ENCODE measurements at places on chromosomes 13 and 19. TPM values are rescaled to one million over a fixed set of nuclear protein-coding genes. Genes with fewer than 3 reads are reported as not detected.

KLK12 gene
- not detected for total RNA-seq

KCNRG gene
- 5.9 TPM for total RNA-seq

ZNF560 gene
- total RNA-seq, result under 0.01 TPM

ZNF93 gene
- total RNA-seq, result 4.2 TPM

PTPRS gene
- total RNA-seq, result 6.5 TPM

TTC9B gene
- not detected for total RNA-seq

LILRB3 gene
- not detected for total RNA-seq

GRCh38 chr19:18444513-18444912, 6.6 kb upstream of the ISYNA1 start:
- no peak for DNase-seq

- no peak for DNase-seq
Measured at GRCh38 chr13:25902891-25903341, 148.9 kb downstream of the SHISA2 start.

GRCh38 chr13:64397701-64398100, 2832.4 kb downstream of the PCDH9 start:
- DNase-seq, result no peak

DNA sequence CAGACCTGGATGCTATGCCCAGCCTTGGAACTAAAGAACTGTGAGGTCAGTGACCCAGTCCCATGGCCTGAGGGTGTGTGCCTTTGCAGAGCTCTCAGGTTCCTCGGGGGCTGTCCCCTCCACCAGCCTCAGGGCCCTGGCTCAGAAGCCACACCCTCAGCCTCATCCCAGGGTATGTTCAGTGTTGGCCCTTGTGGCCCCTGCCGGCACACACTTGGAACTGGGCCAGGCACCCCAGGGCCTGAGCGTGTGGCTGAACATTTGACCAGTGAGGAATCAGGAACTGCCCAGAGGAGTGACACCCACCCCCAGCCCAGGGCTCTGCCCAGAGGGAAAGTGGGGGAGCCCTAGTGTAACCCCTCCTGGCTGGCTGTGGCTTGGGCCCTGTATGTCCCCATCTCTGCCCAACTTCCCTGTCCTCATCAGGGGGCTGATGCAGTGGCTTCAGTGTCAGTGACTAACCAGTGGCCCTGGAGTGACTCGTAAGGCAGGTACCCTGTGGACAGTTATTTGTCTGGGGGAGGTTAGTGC, 10.0 kb downstream of the NKPD1 start:
- no peak for DNase-seq

- no peak for DNase-seq
Measured at GRCh38 chr13:44347949-44348348, 25.7 kb upstream of the SERP2 start.

DNA sequence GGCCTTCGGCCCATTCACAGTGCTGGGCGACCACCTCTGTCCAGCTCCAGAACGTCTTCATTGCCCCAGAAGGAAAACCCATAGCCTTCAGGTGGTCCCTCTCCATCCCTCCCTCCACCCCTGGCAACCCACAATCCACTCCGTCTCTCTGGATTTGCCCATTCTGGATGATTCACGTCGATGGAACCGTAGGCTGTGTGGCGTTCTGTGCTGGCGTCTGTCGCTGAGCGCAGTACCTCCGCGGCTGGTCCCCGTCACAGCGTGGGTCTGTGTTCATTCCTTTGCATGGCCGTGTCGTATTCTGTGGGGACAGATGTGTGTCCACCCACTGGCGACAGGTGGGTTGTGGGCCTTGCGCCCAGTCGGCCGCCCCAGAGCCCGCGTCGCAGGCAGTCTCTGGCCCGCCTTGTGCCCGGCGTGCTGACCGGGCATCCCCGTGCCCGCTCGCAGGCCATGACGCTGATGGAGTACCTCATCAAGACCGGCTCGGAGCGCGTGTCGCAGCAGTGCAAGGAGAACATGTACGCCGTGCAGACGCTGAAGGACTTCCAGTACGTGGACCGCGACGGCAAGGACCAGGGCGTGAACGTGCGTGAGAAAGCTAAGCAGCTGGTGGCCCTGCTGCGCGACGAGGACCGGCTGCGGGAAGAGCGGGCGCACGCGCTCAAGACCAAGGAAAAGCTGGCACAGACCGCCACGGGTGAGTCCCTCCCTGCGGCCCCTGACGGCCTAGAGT, 10.1 kb downstream of the EPN1 start:
- DNase-seq, result no peak

- no peak for DNase-seq
Measured at GRCh38 chr19:18795540-18795939, 4.4 kb upstream of the COMP start.

DNA sequence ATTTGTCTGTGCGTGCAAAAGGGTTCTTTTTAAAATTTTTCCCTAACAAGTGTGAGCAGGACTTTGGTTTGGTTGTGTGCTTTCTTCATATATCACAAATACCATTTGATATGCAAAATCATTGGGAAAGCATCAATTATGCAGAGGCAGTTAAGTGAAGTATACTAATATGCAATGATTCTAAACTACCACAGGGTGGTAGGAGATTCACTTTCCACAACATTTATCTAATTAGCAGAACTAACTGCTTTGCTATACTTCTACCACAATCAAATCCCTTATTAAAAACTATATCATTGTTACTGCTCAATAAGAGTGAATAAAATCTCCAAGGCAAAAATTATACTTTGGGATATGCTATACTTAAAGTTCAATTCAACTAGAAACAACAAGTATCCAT, 2738.9 kb upstream of the PCDH20 start:
- DNase-seq, result peak; percentile 0

- no peak for DNase-seq
Measured at GRCh38 chr19:33350538-33351309, 22.8 kb upstream of the CEBPG start.

DNA sequence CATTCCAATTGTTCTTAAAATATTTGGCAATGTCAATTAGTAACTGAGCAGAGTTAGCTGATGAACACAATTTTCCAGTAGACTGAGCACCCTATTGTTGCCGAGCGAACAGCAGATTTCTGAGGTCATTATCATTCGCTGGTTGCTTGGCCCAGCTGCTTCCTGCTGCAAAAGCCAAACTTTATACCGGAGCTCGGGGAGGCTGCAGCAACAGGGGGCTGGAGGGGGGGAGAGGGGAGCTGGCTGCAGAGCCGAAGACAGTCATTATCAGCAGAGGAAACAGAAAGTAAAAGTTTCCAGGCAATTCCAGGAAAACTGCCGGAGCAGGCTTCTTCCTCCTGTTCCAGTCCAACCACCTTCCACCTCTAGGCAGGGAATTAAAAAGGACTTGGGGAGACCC, 77.9 kb downstream of the ZNF536 start:
- peak; percentile 16 for DNase-seq

GRCh38 chr13:67574320-67575233, 344.4 kb upstream of the PCDH9 start:
- DNase-seq, result peak; percentile 3

DNA sequence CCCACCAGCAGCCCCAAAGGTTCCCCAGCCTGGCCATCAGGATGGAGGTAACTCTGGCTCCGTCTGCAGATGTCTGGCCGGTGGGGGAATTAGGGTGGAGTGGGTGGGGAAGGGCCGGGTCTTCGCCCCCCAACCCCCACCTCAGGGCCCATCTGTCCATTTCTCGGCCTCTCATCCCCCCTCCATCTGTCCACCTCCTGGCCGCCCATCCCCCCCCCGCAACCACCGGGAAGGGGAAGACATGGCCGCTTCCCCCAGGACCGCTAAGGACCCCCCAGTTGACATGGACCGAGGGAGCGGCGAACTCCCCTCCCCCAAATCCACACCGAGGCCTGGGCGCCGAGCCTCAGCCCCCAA, 793 bp downstream of the LRFN1 start:
- DNase-seq, result no peak

- DNase-seq, result no peak
Measured at GRCh38 chr13:113359571-113359970, 4.4 kb downstream of the GRTP1 start.

DNA sequence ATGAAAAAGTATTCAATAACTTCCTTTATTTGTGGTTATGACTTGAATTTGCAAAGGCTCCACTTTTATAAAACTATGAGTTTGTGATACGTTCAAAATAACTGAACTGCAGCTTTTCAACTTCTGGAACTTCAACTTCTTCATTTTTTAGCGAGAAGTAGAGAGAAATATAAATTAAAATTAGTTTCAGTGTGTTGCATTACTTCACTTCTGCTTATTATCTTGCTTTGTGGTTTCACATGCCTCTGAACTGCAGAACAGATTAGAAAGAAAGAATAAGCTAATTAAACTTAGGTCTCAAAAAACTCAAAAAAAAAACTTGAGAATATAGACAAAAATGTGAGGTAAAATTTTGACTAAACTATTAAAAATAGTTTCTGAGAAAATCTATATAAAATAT, 1073.4 kb downstream of the PCDH17 start:
- DNase-seq, result no peak

GRCh38 chr13:84255226-84255797, 373.0 kb upstream of the SLITRK1 start:
- DNase-seq, result no peak

- no peak for DNase-seq
Measured at GRCh38 chr13:65631078-65631477, 1599.1 kb downstream of the PCDH9 start.

- peak; percentile 85 for DNase-seq
Measured at GRCh38 chr19:46748325-46749109, 2.3 kb upstream of the STRN4 start.

DNA sequence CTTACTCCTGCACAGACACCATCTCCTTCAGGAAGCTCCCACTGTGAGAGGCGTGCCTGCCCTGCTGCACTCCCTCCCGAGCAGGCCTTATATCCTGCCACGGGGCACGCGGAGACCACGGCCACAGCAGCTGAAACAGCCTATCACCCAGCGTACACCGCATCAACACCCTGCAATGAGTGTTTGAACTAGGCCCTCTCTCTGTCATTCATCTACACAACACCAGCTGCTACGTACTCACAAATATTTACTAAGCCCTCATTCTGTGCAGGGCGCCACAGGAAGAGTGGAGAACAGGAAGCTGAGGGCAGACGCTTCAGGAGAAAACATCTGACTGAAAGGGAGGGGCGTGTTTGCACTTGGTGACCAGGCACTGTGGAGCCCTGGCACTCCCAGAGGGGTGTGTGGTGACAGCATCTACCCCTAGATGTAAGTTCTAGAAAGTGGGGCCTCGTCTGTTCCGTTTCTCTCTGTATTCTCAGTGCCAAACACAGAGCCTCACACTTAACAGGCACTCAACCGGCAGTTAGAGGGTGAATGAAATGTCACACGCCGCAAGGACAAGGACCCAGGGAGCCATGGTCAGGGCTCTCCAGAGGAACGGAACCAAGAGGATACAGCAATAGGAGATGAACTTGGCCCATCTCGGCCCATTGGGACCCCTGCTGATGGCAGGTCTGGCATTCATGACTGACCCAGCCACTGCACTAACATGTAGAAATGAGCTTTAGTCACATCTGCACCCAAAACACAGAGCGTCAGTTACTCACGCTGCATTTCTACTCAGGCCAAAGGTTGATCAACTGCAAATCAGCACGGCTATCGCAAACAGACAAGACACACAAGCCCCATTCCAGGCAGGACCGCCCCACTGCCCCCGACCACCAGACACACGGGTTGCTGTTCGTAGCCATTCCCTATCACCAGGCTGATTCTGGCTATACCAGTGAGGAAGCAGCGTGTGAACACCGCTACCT, 15.7 kb downstream of the RANBP3 start:
- DNase-seq, result peak; percentile 84

- DNase-seq, result no peak
Measured at GRCh38 chr13:85243831-85244230, 555.4 kb downstream of the SLITRK6 start.

DNA sequence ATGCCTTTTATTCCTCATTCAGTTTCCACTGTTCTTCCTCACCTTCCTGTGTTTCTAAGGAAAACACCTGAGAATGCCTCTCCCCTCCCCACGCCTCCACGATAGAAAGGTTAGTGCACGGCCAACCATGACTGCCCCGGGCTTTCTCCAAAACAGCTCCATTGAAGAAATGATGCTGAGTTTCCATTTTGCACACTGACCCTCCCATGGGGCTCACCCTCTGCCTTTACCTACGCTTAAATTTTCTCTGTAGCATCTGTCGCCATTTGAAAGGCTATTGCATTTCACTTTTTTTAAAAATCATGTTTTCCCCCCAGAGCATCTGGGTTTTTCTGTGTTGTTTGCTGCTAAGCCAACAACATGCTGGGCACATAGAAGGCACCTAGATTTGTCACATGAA, 48.2 kb downstream of the ABCC4 start:
- no peak for DNase-seq
